ENCODE measurements at places on chromosomes 1 and 21. TPM values are rescaled to one million over a fixed set of nuclear protein-coding genes. Genes with fewer than 3 reads are reported as not detected.

The USP21 gene
- 60.3 TPM for total RNA-seq

GRCh38 chr1:229970714-229971113, 96.3 kb upstream of the GALNT2 start:
- no peak for DNase-seq

The LYPD8 gene
- total RNA-seq: not detected

The FCER1G gene
- total RNA-seq: 7.4 TPM

DNA sequence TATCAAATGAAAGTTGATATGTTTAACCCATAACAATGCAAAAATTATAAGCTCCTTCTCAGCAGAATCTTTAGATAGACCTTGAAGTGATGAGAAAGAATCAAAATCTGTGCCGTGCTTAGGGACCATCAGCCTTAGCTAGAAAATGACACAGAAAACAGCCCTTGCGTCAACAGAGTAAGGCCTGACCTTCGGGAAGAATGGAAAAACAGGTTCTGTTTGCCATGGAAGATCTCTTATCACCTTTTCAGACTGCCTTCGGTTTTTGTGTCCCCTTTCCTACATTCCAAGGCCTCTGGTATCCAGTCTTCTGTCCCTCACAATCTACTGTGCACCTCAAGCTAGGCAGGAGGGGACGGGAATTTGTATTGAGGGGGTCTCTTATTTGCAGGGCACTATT, 37.6 kb upstream of the DPT start:
- no peak for DNase-seq

The FCRL4 gene
- not detected for total RNA-seq

The PLA2G2D gene
- total RNA-seq: not detected

GRCh38 chr1:78071696-78072095, 25.9 kb downstream of the GIPC2 start:
- DNase-seq: no peak

DNA sequence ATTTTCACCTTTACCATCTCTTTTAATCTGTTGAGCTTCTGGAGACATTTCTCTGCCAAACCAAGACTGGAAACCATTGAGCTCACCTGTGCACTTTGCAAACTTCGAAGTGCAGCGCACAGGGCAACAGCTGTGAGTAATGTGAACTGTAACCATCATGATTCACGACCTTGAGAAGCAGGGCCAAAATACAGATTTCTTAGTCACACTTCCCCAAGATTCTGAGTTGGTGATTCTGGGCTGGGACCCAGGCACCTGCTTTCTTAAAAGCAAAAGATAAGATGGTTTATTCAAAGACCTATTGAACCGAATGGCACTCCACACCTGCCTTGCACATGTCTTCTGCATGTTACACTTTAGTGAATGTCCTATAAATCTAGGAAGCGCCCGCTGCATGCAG, 10.2 kb downstream of the AGTRAP start:
- DNase-seq: no peak

The TMEM200B gene
- total RNA-seq: 4.0 TPM

DNA sequence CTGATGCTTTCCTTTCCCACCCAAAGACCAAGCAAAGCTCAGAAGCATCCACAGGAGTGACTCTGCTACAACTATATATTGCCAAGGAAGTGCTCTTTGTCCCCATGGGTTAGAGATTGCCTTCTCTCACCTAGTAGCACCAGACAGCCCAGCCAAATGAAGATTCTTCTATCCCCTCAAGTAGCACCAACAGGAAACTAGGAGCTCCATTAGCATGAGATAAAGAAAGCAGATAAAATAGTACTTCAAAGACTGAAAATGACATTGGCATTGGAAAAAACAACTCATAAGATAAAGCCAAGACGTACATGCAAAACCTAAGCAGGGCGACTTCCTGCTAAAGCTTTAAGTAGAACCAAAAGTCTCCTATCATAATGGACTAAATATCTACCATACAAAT, 871.5 kb downstream of the AMY1C start:
- no peak for DNase-seq

- DNase-seq: peak; percentile 75
These were observed 1.0 kb downstream of the PLEKHG5 start for GRCh38 chr1:6490181-6491080.

- DNase-seq: no peak
These were observed 560.5 kb downstream of the KIF26B start for GRCh38 chr1:245715291-245715701.

- no peak for DNase-seq
These were observed 20.5 kb downstream of the PRDM15 start for GRCh38 chr21:41858466-41859296.

DNA sequence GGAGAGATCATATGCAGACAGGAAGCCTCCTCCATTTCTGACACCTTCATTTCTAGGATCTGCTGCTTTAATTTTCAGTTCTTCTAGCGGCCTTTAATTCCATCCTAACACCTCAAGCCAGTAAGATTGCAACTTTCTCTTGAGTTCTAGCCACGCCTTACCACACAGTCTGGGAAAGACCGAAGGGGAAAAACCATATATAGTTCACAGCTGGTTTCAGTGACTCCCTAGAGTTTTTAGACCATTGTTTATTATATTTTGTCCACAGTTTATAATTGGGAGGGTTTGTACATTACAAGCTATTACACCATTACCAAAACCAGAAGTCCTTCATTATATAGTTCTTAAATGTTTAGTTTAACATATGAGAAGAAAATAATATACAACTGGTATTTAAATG, 37.5 kb downstream of the DPH5 start:
- no peak for DNase-seq

The TCHH gene
- 0.04 TPM for total RNA-seq

The SLC30A10 gene
- total RNA-seq: not detected

DNA sequence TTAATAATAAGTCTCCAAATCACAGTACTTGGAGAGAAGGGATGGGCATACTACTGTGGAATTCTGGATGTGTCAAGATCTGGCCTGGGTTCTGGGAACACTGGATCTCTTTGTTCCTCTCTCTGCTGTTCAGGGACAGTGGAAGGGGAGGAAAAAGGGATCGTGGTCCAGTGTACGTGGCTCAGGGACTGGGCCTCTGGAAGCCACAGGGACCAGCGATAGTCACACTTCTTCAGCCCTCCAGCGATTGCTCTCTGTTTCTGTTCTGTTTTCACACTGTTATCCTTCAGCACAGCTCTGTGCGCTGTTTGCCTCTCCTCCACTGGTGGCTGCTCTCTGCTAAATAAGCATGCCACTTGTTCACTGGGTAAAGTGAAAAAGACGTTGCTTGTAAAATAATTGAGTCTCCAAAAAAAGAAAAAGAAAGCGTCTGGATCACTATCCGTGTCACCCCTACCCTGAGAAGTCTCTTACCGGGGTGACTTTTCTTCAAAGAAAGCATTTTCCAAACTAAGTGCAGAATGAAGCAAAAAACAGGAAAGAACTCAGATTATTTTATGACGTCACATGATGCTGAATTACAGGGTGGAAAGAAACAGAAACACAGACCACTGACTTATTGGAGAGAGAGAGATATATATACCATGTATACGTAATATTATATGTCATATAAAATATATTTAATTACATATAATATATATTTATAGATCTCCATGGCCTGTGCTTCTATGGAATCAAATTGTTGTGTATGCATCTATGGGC, 279.4 kb downstream of the RGS7 start:
- DNase-seq: no peak

The TACSTD2 gene
- 0.14 TPM for total RNA-seq

- no peak for DNase-seq
These were observed 9.9 kb downstream of the SNRPE start for GRCh38 chr1:203871114-203871880.

GRCh38 chr1:203584507-203584906, 42.1 kb upstream of the ATP2B4 start:
- no peak for DNase-seq

All from activated naive CD4-positive, alpha-beta T cell treated with anti-CD3 and anti-CD28 coated beads, Interleukin-2, amount 50 U/mL, for 72 hours (primary cell).